Neural crest cell (in vitro differentiated cells): ENCODE measurements at places on chromosomes 12 and 14.
A peak's percentile ranks its signal among the peaks of the same experiment; 100 is the strongest.

GRCh38 chr12:119691202-119691810 lies 23.4 kb downstream of the PRKAB1 start:
- no peak for DNase-seq

DNA sequence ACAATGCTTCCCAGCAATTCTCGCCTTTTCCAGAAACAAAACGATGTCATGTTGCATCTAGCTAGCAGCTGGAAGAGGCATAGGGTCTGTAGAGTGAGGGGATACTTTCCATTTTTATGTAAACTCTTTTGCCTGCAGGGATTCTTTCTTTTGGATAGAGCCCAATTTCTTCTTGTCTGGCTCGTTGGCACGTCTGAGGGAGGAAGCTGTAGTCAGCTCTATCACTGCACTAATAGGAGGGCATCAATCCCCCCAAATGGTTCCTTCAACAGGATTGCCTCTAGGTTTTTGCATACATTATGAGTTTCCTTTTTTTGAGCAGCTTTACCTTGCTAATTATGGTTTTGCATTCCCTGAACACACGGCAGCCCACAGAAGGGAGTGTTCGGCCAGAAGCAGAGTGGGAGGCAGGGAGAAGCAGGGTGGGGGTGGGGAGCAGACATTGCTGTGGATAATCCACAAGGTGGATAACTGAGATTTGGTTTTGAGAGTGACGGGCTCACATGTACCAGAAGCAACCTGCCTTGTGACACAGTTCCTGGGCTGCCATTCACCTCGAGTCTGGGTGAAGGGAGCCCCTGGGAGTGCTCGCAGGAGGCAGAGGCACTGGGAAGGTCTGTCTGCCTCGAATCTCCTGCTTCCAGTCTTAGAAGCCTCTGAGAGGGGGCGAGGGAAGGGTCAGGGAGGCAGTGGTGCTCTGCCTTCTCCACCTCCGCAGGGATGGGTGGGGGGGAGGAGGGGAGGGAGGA lies 24.5 kb downstream of the LRTM2 start:
- no peak for DNase-seq

GRCh38 chr14:90398315-90398839 lies 1.5 kb downstream of the CALM1 start:
- DNase-seq: peak; percentile 37

GRCh38 chr14:101192661-101193000 lies 289.1 kb upstream of the RTL1 start:
- DNase-seq: no peak

DNA sequence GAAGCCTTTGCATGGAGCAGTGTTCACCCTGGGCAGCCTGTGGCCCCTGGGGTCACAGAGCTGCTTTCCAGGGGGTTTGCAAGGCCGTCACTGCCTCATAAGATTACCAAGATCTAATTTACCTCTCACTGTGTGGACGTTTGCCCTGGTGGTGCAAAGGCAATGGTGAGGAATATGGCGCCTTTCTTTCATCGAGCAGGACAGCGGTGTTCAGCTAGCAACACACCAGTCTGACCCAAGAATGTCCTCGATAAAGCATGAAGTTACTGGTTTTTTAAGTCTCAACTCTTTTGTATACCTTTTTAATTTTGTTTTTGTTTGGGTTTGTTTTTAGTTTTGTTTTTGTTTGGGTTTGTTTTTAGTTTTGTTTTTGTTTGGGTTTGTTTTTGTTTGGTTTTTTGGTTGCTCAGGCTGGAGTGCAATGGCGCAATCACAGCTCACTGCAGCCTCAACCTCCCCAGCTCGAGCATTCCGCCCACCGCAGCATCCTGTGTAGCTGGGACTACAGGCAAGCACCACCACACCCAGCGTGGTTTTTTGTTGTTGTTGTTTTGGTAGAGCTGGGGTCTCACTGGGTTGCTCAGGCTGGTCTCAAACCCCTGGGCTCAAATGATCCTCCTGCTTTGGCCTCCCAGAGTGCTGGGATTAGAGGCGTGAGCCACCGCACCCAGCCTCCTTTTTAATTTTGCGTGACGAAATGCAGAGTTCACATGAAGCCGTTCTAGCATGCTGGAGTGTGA lies 57.9 kb downstream of the PPP2R5C start:
- no peak for DNase-seq

- DNase-seq: no peak
These were observed 216.3 kb upstream of the FLRT2 start for GRCh38 chr14:85313560-85314207.

DNA sequence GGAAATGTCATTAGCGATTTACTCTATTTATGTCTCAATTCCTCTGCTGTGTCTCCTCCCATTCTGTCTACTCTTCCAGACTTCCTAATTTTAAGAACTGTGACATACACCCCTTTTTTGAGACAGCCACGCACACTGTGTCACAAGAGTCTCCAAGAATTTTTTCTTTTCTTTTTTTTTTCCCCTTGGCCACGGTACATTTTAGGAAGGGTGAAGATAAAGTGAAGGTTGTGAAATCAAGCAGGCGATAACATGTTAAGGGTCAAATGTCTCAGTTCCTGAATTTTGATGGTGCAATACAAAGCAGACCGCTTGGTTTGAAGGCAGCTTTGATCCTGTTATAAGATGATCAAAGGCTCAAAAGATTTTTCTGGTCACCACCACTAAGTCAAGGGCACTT lies 4.3 kb downstream of the OLR1 start:
- DNase-seq: no peak

DNA sequence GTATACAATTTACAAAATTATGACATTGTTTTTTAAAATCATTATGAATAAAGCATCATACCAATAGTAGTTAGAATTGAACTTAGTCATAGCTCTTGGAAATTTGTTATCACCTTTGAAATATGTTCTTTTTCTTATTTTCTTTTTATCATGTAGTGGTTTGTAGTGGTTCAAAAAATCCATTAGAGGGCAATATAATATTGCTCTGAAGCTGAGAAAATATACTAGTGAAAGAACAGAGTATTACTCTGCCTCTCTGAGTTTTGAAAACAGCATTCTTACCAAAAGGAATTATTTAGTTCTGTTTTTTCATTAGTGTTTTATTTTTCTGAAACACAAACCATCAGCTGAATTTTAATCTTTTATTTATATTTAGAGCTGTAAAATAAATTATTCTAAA lies 76.2 kb downstream of the PDZRN4 start:
- DNase-seq: no peak

- no peak for DNase-seq
These were observed 328.7 kb downstream of the RPL10L start for GRCh38 chr14:46322730-46323403.

DNA sequence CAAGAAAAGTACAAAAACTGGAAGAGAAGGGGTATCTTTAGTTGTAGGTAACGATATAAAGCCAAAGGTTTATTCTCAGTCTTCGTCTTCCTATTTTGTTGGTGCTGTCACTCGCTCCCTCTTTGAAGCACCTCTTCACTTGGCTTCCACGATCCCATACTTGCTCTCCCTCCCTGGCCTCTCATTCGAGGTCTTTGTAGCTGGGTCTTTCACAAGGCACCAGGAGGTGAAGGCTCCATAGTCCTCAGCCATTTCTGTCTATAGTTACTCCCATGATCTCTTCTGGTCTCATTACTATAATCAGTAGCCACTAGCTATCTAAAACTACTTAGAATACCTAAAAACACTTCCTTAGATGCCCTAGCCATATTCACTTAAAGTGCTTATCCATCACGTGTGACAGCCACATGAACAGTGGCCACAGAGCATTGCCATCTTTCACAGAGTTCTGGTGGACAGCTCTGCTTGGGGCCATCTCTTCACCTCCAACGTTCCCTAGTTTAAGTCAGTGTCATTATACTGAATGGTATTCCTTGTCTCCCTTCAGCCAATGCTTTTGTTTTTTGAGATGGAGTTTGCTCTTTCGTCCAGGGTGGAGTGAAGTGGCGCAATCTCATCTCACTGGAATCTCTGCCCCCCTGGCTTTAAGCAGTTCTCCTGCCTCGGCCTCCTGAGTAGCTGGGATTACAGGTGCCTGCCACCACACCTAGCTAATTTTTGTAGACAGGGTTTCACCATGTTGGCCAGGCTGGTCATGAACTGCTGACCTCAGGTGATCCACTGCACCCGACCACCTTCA lies 57.1 kb downstream of the ATP2A2 start:
- DNase-seq: no peak

GRCh38 chr12:80881106-80881505 lies 56.6 kb downstream of the LIN7A start:
- no peak for DNase-seq
